ENCODE measurements at places on chromosomes 7 and 10.

- DNase-seq: no peak
These were observed 374.7 kb upstream of the NRP1 start for GRCh38 chr10:33709008-33709753.

DNA sequence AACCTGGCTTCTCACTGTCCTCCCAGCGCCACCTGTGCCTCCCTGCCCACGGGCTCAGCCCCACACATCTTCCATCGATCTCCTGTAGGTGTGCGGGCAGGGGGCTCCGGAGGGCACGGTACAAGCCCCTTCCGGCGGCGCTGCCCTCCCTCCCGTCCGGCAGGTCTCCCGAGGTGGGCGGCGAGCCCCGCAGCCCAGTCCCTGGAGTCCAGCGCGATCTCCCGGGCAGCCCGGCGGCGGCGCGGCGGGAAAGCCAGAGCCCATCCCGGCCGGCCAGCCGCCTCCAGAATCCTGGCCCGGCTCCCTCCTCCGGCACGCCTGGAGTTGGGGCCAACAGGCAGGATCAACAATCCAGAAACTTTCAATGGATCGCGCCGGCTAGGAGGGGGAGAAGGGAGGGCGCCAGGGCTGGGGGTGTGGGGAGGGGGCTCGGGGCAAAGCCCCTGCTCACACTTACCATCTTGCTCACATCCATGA lies 100.1 kb downstream of the HIP1 start:
- no peak for DNase-seq

- peak; percentile 22 for DNase-seq
These were observed 35.5 kb upstream of the CABCOCO1 start for GRCh38 chr10:61627266-61627665.

GRCh38 chr7:1483079-1483478 lies 21.1 kb downstream of the INTS1 start:
- DNase-seq: no peak

DNA sequence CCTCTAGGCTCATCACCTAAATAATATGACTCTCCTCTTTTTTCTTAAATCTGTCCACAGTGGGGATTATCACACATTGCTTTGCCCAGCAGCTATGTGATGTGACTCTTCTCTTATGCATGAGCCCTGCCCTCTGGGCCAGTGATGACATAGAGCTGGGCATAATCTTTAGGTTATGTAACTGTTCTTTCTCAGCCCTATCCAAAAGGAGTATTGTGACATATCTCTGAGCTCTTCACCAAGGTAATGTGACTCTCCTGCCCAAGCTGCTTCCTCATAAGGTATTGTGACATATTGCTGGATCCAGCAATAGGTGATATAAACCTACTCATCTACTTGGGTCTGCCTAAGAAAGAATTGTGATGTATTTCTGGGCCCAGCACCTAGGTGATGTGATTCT lies 37.7 kb upstream of the ZNF107 start:
- no peak for DNase-seq

DNA sequence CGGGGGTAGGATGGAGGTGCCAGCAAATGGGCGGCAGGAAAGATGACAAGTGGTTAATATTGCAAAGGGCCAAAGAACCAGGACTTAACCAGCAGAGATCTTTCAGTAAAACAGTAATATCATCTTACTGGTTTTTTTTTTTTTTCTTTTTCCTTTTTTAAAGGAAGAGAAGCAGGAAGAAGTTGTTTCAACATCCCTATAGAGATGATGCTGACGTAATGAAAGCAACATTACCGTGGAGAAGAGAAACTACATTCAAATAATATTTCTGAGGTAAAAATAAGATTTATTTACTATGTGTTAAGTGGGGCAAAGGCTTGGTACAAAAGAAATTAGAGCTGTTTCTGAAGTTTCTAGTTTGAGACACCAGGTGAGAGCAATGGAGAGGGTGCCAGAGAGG lies 11.0 kb downstream of the MINDY3 start:
- DNase-seq: no peak

- DNase-seq: no peak
These were observed 24.8 kb upstream of the TECTB start for GRCh38 chr10:112258407-112258806.

GRCh38 chr10:59887006-59887405 lies 19.4 kb downstream of the CCDC6 start:
- no peak for DNase-seq

- peak; percentile 36 for DNase-seq
These were observed 527.8 kb downstream of the LRMDA start for GRCh38 chr10:75959209-75959608.

GRCh38 chr7:21338728-21339164 lies 89.1 kb upstream of the SP4 start:
- no peak for DNase-seq

Measured in foreskin melanocyte (primary cell).